ENCODE measurements at places on chromosomes 2 and 18.
A peak's percentile ranks its signal among the peaks of the same experiment; 100 is the strongest.

GRCh38 chr2:214075456-214075855, 335.4 kb upstream of the VWC2L start:
- DNase-seq, result no peak

- DNase-seq, result no peak
Observed at GRCh38 chr2:18500333-18500732, 60.1 kb downstream of the RDH14 start.

DNA sequence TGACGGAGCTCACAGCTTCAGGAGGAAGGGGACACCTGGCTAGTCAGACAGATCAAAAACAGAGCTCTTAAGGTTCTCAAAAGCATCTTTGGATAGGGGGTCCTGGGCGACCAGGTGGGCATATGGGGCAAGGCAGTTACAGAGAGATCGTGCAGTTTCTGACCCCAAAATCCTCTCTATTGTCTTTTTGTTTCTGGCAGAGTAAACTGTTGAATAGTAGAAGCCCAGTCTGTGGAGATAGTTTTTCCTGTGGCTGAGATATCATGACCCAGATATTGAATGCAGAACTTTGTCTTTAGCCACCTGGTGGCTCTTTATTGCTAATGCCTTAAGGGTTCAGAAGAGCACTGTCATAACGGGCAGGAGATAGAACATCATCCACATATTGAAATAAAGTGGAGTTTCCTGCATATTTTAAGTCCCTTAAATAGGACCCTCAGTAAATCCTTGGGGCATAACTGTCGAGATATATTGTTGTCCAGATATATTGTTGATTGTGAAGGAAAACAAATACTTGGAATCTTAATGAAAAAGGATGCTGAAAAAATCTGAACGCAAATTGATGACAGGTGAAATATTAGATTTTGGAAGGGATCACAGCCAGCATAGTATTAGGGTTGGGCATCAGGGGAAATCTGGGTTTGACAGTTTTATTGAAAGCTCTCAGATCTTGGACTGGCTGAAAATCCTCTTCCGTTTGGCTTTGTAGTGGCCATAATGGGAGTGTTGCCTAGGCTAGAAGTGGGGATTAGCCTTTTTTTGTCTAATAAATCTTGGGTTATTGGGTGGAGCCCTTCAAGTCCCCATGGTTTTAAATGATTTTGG, 14.1 kb upstream of the ZDBF2 start:
- DNase-seq, result no peak

GRCh38 chr2:46557788-46558187, 78.4 kb downstream of the TMEM247 start:
- no peak for DNase-seq

- no peak for DNase-seq
Observed at GRCh38 chr2:230234845-230235244, 9.3 kb downstream of the SP140 start.

DNA sequence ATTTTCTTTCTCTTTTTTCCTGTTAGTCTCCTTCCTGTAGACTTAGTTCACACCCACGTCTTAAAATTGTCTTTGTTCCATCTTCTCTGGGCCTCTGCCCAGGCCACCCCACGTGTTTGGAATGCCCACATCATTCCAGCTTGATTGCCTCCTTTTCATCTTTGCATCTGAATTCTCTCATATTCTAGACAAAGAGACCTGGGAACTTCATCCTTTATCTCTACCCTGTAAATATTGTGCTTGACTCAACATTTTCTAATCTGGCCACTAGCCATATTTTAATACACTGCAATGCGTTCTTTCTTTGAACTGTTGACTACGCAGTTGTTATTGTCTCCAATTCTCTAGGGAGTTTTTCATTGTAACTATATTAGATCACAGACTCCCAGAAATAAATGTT, 187.5 kb upstream of the NRXN1 start:
- DNase-seq, result no peak

DNA sequence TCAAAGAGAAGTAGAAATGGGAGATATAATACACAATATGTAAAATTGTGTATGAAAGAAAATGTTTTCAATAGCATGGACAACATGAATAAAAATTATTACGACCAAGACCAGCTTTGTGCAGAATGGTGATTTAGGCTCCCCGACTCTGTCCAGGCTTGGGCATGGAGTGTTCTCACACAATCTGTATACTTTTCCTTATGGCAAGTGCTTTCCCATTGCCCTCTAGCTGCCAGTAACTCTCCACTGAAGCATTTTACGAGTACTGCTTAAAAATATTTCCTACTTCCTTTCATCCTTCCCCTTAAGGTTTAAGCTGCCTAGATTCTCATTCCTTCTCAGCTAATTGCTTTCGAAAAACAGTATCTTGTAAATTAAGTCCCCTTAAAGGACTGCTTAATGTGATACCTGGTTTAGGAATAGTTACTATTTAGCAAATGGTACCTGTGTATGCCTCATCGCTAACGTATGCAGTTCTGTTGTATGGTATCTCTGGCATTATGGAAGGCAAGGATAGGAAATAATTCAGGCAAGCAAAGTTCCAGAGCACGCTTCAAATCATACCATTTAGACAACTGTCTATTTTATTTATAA, 714.6 kb downstream of the ERBB4 start:
- no peak for DNase-seq

DNA sequence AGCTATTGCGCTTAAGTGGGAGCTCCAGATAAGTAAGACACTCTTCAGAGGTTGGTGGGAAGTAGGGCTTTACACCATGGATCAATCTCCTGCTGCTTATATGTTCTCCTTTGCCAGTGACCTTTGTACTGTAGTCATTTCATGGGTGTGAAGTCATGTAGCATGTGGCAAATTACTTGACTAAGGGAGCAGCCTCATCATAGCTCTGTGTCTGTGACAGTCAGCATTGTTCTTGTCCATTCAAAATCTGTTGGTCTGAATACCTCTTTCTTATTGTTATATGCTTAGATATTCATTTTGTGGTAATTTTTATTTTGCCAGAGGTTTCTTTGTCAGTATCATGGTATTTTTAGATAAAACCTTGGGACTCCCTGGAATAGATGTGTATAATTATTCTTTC, 18.2 kb downstream of the SLC4A1AP start:
- DNase-seq, result no peak

DNA sequence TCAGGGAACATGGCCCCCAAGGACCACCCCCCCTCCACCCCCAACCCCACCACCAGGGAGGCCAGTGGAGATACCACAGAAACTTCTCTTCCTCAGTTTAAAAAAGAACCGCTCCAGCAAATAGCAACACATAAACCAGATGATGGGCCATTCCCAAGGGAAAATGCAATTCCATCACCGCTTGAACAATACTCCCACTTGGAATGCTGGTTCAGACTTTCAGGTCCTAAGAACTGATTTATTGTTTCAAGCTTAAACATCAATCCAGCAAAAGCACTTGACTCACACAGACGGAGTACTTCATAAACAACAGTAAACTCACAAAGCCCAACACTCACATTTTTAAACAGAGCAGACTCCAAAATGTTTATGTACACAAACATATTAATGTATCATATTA, 6.9 kb downstream of the HDAC4 start:
- DNase-seq, result no peak

- peak; percentile 3 for DNase-seq
Observed at GRCh38 chr18:77622009-77622692, 372.5 kb downstream of the GALR1 start.

- no peak for DNase-seq
Observed at GRCh38 chr2:180507028-180507427, 473.4 kb upstream of the UBE2E3 start.

GRCh38 chr2:45946023-45946422, 294.5 kb downstream of the PRKCE start:
- DNase-seq, result no peak

GRCh38 chr2:55154525-55155030, 77.5 kb downstream of the CLHC1 start:
- no peak for DNase-seq

DNA sequence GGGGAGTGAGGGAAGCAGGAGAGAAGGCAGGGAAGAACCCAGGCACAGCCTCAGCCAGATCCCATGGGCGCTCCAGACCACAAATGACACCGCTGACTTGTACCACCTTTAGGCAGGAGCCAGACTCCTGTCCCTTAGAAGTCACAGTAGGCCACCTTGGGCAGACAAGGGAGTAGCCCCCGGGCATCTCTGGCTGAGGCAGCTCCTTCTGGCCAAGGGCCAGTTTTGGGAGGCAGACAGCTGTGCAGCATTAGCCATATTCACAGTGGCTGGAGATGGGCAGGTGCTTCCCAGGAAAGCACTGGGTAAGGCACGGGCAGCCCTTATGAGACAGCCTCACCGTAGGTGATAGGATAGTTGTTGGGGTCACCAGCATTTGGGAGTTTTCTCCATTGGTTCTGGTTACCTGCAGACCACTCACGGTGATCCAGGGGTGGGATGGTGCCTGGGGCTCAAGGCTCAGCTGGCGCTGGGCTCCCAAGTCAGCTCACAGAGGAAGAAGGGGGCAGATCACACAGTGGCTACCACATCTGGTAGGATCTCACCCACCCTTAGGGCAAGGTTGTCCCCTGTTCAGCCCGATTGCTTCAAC, 2.1 kb downstream of the ASTL start:
- no peak for DNase-seq

GRCh38 chr2:231800493-231801091, 14.3 kb downstream of the COPS7B start:
- DNase-seq, result peak; percentile 56

DNA sequence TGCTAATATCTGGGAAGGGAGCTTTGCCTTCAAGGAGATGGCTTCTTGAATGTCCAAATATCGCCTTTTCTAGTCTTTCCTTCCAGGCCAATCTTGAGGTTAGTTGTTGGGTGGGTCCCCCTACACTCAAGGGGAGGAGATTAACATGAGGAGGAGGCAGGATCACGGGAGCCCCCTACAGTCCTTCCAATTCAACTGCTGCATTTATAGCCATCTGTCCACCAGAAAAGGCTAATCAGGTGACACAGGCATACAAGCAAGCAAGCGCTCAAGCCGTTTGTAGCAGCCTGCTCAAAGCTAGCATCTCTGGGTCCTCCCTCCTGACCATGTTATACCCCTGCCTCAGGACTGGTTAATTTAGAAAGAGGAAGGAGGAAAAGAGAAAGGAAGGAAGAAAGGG, 87.6 kb downstream of the MRPS9 start:
- no peak for DNase-seq

DNA sequence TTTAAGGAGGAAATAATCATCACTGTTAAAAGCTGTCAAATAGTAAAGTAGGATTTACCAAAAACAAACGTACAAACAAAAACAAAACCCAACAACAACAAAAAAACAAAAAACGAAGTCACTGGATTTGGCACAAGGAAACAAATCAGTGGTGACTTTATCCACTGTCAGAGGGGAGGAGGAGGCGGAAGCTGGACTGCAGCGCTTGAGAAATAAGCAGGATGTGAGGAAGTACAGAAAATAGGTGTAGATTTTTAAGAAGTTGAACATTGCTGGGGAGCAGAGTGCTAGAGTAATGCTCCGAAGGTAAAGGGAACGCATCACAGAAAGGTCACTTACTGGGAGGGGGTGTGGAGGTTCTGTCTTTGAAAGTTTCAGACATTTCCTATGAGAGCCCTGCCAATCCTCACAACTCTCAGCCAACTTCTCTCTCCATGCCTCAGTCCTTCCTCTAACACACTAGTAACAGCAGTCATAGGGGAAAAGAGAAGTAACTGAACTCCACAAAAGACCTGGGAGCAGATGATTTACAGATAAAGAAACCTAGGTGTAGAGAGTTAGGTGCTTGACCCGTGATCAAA, 220.2 kb upstream of the SMAD7 start:
- no peak for DNase-seq

DNA sequence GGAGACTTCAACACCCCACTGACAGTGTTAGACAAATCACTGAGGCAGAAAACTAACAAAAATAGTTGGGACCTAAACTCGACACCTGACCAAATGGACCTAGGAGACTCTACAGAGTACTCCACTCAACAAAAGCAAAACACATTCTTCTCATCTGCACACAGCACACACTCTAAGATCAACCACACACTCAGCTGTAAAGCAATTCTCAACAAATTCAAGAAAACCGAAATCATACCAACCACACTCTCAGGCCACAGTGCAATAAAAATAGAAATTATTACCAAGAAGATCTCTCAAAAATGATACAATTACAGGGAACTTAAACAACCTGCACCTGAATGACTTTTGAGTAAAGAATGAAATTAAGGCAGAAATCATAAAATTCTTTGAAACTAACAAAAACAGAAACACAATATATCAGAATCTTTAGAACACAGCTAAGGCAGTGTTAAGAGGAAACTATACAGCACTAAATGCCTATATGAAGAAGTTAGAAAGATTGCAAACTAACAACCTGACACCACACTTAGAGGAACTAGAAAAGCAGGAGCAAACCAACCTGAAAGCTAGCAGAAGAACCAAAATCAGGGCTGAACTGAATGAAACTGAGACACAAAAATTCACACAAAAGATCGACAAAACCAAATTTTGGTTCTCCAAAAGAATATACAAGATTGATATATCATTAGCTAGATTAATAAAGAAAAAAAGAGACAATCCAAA, 46.3 kb downstream of the RTTN start:
- DNase-seq, result no peak

DNA sequence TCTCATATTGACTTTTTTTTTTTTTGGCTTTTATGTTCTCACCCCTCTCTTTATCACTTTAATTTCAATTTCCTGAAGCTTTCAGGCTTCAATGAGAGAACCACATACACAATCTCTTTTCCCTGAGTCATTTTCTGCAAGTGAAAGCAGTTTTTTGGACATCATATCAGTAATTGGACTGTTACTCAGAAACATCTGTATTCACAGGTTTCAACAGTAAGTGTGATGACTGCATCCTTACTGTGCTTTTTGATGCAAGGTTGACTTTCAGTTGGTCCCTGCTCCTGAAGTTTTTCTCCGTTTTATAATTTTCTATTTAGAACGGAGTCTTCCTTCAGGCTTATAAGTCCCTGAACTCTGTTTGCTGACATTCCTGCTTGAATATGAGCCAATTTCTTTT, 70.5 kb upstream of the CCBE1 start:
- DNase-seq, result no peak

GRCh38 chr2:46306988-46307655, 9.9 kb downstream of the EPAS1 start:
- no peak for DNase-seq

DNA sequence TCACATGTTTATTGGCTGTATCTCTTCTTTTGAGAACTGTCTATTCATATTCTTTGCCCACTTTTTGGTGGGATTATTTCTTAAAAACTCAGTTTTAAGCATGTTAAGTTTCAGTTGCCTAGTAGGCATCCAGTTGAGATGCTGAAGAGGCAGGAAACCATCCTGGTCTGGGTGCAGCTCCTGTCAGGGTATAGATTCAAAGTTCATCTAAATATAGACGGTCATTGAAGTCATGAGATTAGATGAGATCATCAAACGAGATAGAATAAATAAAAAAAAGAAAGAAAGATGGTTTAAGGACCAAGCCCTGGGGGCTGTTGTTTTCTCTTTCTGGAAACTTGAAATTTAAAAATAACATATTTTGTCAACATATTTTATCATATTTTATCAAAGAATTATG, 9.2 kb upstream of the DNAH7 start:
- DNase-seq, result no peak

DNA sequence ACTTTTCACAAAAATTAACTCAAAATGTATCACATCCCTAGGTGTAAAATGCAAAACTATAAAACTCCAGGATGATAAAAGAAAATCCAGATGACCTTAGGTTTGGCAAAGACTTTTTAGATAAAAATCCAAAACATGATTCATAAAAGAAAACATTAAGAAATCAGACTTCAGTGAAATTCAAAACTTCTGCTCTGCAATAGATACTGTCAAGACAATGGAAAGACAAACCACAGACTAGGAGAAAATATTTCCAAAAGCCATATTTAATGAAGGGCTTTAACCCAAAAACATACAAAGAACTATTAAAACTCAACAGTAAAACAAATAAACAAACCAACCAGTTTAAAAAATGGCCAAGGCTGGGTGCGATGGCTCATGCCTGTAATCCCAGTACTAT, 173.6 kb upstream of the SPOPL start:
- no peak for DNase-seq
